ENCODE measurements at places on chromosomes 11 and 22. TPM values are rescaled to one million over a fixed set of nuclear protein-coding genes. Genes with fewer than 3 reads are reported as not detected.

The LMO1 gene
- not detected for total RNA-seq

The TRPM5 gene
- not detected for total RNA-seq

The SSTR3 gene
- not detected for total RNA-seq

The MN1 gene
- total RNA-seq, result 4.2 TPM

The ADM2 gene
- 5.9 TPM for total RNA-seq

The TNNI2 gene
- total RNA-seq, result not detected

The ART1 gene
- not detected for total RNA-seq

The PACSIN3 gene
- 30.0 TPM for total RNA-seq

The TRIM48 gene
- total RNA-seq, result not detected

The FOLH1 gene
- not detected for total RNA-seq

The ZFP91 gene
- 19.4 TPM for total RNA-seq

The SHISA8 gene
- total RNA-seq, result not detected

The FREY1 gene
- total RNA-seq, result not detected

The UCP2 gene
- 245 TPM for total RNA-seq

The SULT4A1 gene
- 0.51 TPM for total RNA-seq

The NUP160 gene
- 18.1 TPM for total RNA-seq

The PRODH gene
- total RNA-seq, result 0.16 TPM

The RAPSN gene
- total RNA-seq, result not detected

The OR4A16 gene
- not detected for total RNA-seq

The KDM4E gene
- total RNA-seq, result not detected

The TRPC6 gene
- under 0.01 TPM for total RNA-seq

The PIK3IP1 gene
- total RNA-seq, result 27.5 TPM

The IGSF9B gene
- 2.9 TPM for total RNA-seq

The GCAT gene
- 23.1 TPM for total RNA-seq

The SAMM50 gene
- total RNA-seq, result 38.5 TPM

The DCDC1 gene
- total RNA-seq, result 0.76 TPM

The MTCH2 gene
- total RNA-seq, result 61.1 TPM

The PDHX gene
- total RNA-seq, result 15.5 TPM

The KCNK7 gene
- not detected for total RNA-seq

The EMID1 gene
- 1.3 TPM for total RNA-seq

The IRAG1 gene
- total RNA-seq, result 6.0 TPM

The CAPN5 gene
- total RNA-seq, result 7.7 TPM

The KRTAP5-2 gene
- not detected for total RNA-seq

The ALDH3B2 gene
- not detected for total RNA-seq

The PATE2 gene
- total RNA-seq, result not detected

The KCNC1 gene
- total RNA-seq, result not detected

The ACR gene
- total RNA-seq, result not detected

The CHRDL2 gene
- not detected for total RNA-seq

The TECTA gene
- under 0.01 TPM for total RNA-seq

The BEST1 gene
- total RNA-seq, result 0.51 TPM

The ZPR1 gene
- total RNA-seq, result 27.4 TPM

The UCP3 gene
- total RNA-seq, result 0.16 TPM

The SESN3 gene
- 10.0 TPM for total RNA-seq

The SCGB2A2 gene
- total RNA-seq, result not detected

The OSBP2 gene
- total RNA-seq, result 4.8 TPM

The NR1H3 gene
- 15.7 TPM for total RNA-seq

The CARD18 gene
- not detected for total RNA-seq

The SYCE3 gene
- not detected for total RNA-seq

The APOA1 gene
- total RNA-seq, result not detected

The CYB5R2 gene
- 5.7 TPM for total RNA-seq

The STIM1 gene
- total RNA-seq, result 20.2 TPM

The CABP7 gene
- not detected for total RNA-seq

The KCNQ1 gene
- 0.38 TPM for total RNA-seq

The BDNF gene
- 6.5 TPM for total RNA-seq

The P4HA3 gene
- 3.9 TPM for total RNA-seq

The CYTH4 gene
- total RNA-seq, result not detected

All from mesangial cell (primary cell).